ENCODE measurements at places on chromosomes 5 and 9.

GRCh38 chr5:10411336-10411735, 30.3 kb upstream of the ROPN1L start:
- DNase-seq = no peak

- no peak for DNase-seq
Measured at GRCh38 chr5:133531594-133531993, 80.7 kb downstream of the FSTL4 start.

DNA sequence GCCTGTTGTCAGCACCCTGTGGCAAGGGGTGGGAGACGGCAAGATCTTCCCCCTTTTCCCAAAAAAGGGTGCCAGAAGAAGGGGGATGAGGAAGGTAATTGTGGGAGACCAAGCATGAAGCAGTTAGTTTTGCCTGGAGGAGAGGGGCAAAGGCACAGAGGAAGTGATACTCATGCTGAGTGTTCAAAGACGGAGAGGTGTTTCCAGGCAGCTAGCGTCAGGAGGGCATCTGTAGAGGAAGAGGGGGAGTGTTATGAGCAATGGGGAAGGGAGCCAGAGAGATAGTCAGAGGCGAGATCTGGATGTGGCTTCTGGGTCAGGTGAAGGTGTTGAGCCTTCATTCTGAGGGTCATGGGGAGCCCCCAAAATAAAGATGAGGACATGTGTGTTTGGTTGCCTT, 26.9 kb upstream of the ADAM19 start:
- no peak for DNase-seq

DNA sequence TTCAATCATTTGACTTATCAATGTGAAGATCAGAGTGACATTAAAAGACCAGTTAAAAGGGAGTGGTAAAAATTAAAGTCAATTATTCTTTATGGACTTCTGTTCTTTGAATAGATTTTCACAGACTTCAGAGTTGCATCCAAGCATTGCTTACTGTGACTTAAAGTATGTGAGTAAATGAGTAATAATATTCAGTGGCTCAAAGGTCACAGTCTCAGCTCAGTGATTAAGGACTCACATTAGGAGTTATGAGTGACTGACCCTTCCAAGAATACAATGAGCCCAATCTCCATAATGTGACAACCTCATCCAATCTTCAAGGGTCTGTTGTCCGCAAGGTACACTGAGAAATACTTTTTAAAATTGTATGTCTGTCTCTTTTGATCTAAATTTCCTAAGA, 811.2 kb downstream of the BRINP1 start:
- DNase-seq = no peak

- DNase-seq = no peak
Measured at GRCh38 chr5:43309637-43310036, 3.6 kb downstream of the HMGCS1 start.

DNA sequence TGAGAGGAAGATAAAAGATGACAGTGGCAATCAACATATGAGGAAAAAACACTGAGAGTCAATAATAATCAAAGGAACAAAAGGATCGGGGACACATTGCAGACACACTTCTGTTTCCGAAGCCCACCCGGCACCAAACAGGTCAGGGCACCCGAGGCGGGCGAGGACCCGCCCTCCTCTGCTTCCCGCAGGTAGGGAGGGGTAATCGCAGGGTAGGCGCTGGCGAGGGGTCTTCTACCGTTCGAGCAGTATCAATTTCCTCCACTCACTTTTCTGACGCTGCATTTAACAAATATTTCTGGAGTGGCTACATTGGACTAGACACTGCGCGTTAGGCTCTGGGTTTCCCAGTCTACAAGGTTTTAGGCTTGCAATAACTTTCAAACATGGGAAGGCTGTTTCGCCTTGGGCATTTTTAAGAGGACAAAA, 1.3 kb downstream of the TXN start:
- DNase-seq = no peak

DNA sequence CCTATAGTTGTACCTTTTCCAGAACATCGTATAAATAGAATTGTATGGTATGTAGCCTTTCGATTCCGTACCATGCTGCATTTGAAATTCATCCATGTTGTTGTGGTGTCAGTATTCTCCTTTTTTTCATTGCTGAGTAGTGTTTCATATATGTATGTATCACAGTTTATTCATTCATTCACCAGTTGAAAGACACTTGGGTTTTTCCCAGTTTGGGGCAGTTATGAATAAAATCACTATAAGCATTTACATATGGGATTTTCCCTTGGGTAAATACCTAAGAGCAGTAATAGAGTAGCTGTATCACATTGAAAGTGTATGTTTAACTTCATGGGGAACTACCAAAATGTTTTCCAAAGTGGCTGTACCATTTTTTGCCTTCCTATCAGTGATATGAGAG, 16.1 kb upstream of the FKTN start:
- no peak for DNase-seq

- no peak for DNase-seq
Measured at GRCh38 chr9:132543960-132544359, 38.4 kb upstream of the BARHL1 start.

GRCh38 chr9:136011703-136012496, 50.7 kb upstream of the UBAC1 start:
- peak; percentile 92 for DNase-seq

DNA sequence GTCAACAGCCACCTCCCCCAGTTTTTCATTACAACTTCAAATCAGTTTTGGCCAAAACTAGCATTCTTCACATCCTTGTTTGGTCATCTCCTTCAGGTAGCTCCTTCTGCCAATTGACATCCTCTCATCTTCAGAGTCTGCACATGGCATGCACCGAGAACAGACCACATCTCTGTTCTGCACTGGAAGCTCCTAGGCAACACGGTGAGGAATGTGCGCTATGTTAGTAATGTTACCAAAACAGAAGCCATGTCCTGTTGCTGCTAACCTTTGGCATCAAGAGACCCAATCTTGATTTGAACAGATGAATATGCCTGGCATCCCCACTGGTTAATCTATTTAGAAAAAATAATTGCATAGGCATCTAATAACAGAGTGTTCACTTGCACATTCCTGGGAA, 5.1 kb upstream of the HK3 start:
- DNase-seq = no peak
